Activated T-helper 9 cell treated with anti-CD3 and anti-CD28 coated beads, Interleukin-2, amount 50 U/mL, for 16 hours (primary cell): ENCODE measurements at places on chromosomes 1 and 21.

- DNase-seq, result no peak
Measured at GRCh38 chr1:181014477-181015250, 8.0 kb downstream of the STX6 start.

DNA sequence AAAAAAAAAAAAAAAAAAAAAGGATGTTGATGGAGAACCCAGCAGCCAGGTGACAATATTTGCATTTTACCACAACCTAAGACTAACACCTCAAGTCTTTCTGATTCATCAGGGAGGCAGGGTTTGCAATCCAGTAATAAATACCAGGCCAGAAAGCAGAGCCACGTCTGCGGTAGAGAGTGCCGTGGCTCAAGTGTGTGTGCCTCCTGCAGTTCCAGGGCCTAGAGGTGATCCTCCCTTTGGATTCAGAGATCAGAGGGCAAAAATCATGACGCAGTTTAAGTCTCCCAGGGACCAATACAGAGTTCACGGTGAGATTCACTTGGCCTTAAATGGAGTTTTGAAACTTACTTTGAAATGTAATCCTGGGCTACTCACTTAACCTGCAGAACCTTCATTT is 34.9 kb downstream of the TMCO4 start:
- no peak for DNase-seq

DNA sequence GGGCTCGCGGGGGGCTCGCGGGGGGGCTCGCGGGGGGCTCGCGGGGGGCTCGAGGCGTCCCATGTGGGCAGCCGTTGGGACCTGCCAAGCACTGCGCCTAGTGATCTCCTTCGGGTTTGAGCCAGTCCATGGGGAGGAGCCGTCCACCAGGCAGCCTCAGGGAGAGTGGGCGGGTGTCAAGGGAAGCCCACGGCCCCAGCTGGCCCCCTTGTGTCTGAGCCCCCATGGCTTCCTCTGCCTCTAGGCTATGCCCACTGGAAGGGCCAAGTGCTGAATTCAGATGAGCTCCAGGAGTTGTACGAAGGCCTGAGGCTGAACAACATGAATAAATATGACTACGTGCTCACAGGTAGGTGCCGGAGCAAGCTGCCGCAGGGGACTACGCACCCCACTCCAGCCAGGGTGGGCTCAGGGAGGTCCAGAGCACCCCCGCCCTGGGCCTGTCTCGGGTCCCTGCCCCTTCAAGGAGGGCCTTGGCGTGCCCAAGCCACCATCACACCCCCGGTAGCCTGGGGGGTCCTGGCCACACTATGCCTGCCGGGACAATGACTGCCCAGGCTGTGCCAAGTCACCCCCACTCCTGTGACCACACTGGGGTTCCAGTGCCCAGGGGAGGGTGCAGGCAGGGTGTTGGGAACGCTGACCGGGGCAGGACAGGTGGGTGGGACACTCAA is 22.6 kb downstream of the PDXK start:
- no peak for DNase-seq

GRCh38 chr1:204684571-204685235 is 835 bp downstream of the LRRN2 start:
- DNase-seq, result no peak

GRCh38 chr1:66147226-66147835 is 354.6 kb downstream of the PDE4B start:
- DNase-seq, result no peak

DNA sequence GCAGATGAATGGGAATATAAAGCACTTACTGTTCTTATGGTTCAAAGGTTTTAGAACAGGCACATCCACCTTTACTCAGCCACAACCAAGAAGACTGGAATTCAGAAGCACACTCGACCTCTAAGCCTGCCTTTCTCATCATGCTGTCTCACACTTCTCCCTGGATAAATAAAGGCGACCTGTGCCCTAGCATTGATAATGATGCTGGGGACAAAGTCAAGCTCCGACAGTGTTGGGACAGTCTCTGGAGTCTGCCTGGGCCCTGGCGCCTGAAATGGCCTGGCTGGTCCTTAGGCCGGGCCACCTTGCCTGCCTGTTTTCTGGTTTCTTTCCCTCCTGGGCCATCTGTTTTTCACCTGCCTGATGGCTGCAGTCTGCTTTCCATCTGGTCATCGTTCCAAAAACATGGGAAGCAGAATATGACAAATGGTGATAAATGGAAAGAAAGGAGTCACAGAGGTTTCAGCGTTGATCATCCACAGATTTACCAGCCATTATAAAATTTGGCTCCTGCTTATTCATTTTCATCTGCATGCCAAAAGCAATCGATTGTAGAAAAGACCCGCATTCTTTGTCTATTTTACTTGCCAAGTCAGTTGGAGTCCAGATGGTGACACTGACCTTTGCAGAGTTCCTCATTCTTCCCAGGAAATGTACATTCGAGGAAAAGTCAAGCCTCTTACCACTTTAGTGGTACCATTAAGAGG is 91.2 kb upstream of the KCNJ15 start:
- no peak for DNase-seq

- no peak for DNase-seq
Measured at GRCh38 chr1:204320382-204320804, 39.3 kb downstream of the PLEKHA6 start.

DNA sequence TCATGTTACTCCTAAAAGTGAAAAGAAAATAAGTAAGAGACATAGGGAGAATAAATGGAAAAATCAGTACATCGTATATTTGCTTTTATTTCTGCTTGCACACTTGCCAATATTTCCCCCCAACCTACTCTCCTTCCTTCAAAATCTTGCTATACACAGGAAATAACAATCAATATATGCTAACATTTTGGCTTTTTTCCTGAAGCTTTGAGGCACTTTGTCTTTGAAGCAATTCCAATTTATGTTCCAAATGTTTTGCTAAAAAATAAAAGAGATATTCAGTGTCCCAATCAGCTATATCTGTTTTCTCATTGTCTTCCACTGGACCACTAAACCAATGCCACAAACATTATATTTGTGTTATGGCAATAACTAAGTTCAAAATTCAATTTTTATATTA is 184.0 kb upstream of the NEGR1 start:
- DNase-seq, result no peak

GRCh38 chr21:14706712-14707510 is 160.8 kb upstream of the SAMSN1 start:
- DNase-seq, result no peak

- DNase-seq, result no peak
Measured at GRCh38 chr1:22534951-22535350, 28.3 kb upstream of the EPHA8 start.

GRCh38 chr1:100164216-100164615 is 13.8 kb downstream of the LRRC39 start:
- DNase-seq, result no peak

- DNase-seq, result no peak
Measured at GRCh38 chr1:182739545-182739944, 50.0 kb upstream of the NPL start.

DNA sequence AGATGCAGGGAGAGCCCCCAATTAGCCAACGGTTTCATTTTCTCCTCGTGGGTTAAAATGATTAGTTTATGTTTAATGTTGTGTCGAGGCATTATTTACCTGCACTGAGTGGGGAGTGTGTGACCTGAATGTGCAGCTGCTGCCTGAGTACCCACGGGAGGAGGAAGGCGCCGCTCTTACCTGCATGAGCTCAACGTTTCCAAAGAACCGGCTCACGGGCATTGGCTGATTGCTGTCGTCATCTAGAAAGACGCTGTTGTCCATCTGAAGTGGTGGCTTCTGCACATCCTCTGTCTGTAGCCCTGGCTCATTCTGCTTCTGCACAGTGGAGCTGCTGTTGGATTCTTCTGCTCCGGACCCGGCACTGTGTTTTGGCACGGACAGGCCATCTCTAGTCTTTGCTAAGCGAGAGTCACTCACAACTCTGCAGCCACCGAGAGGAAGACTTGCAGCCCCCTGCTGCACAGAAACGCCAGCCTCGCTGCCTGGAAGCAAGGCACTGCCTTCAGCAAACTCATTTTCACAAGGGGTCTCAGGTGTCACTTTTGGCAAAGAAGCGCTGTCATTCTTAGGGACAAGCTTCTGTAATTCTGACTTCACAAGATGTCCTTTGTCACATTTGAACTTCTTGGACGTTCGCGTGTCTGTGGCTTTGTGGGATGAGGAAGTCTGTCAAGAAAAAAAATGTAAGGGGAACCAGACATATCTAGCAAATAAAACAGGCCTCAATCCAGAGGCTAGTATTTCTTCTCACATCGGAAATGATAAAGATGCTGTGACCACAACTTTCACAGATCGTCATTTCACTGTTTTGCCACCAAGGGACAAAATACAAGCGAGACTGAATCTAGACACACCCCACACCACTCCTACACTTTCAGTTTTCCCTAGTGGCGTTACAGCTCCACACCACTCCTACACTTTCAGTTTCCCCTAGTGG is 9.4 kb downstream of the C1orf174 start:
- no peak for DNase-seq

DNA sequence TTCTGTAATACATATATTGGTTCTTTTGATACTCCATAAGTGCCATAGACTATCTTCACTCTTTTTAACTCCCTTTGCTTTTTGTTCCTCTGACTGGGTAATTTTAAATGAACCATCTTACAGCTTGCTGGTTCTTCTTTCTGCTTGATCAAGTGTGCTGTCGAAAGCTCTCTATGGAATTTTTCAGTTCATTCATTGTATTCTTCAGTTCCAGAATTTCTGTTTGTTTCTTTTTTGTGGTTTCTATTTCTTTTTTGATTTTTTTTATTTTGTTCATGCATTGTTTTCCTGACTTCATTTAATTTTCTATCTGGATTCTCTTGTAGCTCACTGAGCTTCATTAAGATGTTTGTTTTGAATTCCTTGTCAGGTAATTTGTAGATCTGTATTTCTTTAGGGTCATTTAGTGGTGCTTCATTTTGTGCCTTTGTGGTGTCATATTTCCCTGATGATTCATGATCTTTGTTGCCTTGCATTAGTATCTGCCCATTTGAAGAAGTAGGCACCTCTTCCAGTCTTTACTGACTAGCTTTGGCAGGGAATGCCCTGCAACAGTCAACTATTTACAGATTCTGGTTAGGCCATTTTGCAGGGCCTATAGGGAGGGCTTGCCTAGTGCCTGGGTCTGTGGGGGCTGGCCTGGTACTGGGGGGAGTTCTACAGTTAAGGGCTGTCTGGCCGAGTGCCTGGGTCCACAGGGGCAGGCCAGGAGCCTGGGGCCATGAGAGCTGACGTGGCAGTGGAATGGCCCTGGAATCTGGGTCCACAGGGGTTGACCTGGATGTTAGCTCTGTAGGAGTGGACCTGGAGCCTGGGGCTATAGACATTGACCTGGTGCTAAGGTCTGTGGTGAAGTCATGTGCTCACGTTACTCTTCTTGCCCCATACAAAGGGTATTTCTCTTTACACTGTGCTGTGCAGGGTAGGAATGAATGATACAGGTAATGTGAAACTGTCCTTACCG is 89.7 kb downstream of the MAGI3 start:
- no peak for DNase-seq

DNA sequence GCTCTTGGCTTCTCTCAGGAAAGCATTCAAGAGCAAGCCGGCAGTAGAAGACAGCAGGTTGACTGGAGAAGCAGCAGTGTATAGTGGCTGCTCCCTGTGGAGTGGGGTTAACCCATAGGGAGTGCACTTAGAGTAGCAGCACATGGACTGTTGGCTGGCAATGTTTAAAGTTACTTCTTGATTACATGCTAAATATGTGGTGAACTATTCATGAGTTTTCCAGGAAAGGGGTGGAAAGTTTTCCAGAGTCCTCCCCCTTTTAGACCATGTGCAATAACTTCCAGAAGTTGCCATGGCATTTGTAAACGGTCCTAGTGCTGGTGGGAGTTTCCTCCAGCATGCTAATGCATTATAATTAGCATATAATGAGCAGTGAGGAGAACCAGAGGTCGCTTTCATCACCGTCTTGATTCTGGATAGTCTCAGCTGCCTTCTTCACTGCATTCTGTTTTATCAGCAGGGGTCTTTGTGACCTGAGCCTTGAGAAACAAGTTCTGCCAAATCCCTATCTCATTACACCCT is 131.8 kb downstream of the CCDC185 start:
- no peak for DNase-seq

DNA sequence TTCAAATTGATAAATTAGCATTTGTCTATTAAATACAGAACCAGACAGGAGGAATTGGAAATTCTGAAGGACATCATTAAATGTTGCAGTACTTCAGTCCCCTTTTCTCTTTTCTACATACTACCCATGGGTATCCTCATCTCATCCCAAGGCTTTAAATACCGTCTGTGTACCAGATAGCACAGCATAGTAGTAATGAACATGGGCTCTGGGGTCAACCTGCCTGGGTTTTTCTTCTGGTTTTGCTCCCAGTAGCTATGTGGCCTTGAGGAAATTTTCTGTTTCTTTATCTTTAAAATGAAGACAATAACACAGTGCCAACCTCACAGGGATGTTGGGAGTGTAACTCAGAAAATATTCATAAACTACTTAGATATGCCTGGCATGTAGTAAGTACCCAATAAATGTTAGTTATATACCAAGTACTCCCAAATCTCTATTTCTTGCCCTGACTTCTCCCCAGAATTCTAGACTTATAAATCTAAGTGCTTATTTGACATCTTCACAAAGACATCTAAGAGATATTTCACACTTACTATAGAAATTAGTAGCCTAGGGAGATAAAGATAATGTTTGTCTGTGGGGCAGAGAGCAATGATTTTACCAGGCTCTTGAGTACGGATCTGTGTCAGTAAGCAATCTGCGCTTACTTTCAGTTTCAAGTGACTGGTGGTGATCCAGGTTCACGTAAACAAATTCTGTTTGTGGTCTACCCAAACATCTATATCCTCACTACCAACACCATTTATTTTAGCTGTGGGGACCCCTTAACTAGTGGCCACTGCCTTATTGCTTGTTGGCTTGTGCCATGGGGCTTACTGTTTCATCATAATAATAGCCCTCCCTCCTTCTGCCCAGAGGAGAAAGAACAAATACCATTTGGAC is 37.3 kb downstream of the VANGL2 start:
- no peak for DNase-seq

DNA sequence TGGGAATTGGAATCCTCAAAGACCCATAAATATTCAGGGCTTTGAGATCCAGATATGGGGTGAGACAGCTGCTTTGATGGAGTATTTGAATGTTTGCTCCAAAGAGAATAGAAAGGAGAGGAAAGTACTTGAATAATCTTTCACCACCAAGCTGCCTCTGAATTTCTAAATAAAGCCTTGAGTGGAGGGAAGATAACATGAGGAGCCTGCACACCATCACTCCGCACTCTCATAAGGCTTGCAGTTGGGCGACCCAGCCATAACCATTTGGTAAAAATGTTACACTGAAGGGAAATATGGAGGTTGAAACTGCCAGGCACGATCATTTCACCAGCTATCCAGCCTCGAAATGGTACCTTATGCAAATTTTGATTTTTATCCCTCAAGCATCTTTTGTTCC is 38.4 kb downstream of the VCAM1 start:
- no peak for DNase-seq

- DNase-seq, result no peak
Measured at GRCh38 chr1:27138927-27139326, 16.0 kb downstream of the SLC9A1 start.

- DNase-seq, result no peak
Measured at GRCh38 chr1:54460861-54461387, 54.7 kb upstream of the SSBP3 start.

DNA sequence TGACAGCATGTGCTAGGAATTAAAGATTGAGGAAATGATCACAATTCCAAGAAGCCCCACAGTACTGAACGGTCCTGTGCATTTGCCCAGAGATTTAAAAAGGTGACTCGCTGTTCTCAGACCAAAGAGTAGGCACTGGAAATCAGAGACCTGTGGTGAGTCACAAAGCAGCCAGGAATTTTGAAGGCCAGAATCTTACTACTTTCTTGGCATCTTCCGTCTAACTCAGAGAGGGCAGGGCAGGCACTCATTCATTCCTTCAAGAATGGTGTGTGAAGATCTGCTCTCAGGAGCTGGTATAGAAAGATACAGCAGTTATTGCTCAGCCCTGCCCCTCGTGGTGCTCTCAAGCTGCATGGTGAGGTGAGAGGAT is 57.9 kb downstream of the BRINP2 start:
- no peak for DNase-seq
